ENCODE measurements at places on chromosomes 2 and 18. TPM values are rescaled to one million over a fixed set of nuclear protein-coding genes. Genes with fewer than 3 reads are reported as not detected.

TLK1 gene
- 112 TPM for total RNA-seq

PTRHD1 gene
- 13.6 TPM for total RNA-seq

LBX2 gene
- 0.73 TPM for total RNA-seq

CSRNP3 gene
- not detected for total RNA-seq

ST8SIA5 gene
- not detected for total RNA-seq

ATP6V1B1 gene
- total RNA-seq: not detected

GCA gene
- total RNA-seq: 9.1 TPM

DNA sequence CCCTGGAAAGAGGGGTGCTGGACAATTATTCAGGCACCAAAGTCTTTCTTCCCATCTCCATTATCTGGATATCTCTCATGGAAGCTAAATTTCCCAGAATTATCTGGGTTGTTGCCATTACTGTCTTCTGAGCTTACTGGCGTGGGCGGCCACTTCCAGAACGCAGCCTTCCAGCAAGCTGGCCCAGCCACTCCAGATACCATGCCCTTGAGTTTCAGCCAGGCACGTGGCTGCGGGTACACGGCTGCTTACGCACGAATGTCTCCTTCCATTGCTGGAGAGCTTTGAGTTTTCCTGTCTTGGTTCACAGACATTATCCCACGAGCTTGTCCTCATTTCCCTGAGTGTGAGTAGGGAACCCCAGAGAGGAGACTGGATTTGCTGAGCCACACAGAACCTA is 32.7 kb downstream of the CELF4 start:
- H3K4me3 ChIP-seq: no peak overlapping the region
- H3K27ac ChIP-seq: no peak overlapping the region
- H3K36me3 ChIP-seq: no peaks in the 10 kb centered on the region
- H3K4me1 ChIP-seq: no peaks in the 10 kb centered on the region
- H3K27me3 ChIP-seq: peaks cover 31% of the 10 kb centered on the region

GRCh38 chr2:105450471-105450870 is 51.6 kb upstream of the FHL2 start:
- H3K4me1 ChIP-seq: no peaks in the 10 kb centered on the region
- H3K27ac ChIP-seq: no peak overlapping the region
- peaks cover 17% of the 10 kb centered on the region for H3K27me3 ChIP-seq
- H3K4me3 ChIP-seq: no peak overlapping the region

- H3K27ac ChIP-seq: no peak overlapping the region
- no peak for DNase-seq
- H3K4me1 ChIP-seq: no peaks in the 10 kb centered on the region
- no peak overlapping the region for H3K4me3 ChIP-seq
Measured at GRCh38 chr2:9590641-9591040, 35.0 kb upstream of the ADAM17 start.

DNA sequence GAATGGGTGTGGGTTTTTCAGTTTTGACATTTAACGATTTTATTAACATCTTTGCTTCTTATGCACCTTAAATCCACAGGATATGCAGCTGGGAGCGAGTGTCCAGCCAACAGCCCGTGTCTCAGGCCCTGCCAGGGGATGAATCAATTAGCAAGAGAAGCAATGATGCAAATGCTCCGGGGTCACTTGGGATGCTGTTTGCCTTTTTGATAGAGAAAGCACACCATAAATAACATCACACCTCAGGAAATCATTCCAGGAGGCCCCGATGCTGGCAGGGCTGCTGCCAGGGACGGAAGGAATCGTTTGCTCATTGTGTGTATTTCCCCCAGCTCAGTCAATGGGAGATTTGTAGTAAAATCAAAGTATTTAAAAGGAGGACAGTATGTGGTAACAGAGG is 394.0 kb upstream of the HNRNPA3 start:
- H3K27me3 ChIP-seq: no peaks in the 10 kb centered on the region
- DNase-seq: no peak
- no peak overlapping the region for H3K4me3 ChIP-seq
- no peaks in the 10 kb centered on the region for H3K36me3 ChIP-seq
- peaks cover 6% of the 10 kb centered on the region for H3K4me1 ChIP-seq

DNA sequence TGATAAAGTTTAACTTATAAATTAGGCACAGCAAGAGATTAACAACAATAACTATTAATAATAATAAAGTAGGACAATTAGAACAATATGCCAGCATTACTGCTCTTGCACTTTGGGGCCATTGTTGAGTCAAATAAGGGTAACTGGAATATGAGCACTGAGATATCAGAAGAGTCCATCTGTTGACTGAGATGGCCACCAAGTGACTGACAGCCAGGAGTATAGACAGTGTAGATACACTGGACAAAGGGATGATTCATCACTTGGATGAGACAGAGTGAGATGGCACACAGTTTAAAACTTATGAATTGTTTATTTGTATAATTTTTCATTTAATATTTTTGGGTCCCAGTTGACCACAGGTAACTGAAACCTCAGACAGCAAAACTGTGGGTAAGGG is 20.0 kb downstream of the NAB1 start:
- no peak overlapping the region for H3K27ac ChIP-seq
- no peaks in the 10 kb centered on the region for H3K27me3 ChIP-seq
- H3K4me3 ChIP-seq: no peak overlapping the region

DNA sequence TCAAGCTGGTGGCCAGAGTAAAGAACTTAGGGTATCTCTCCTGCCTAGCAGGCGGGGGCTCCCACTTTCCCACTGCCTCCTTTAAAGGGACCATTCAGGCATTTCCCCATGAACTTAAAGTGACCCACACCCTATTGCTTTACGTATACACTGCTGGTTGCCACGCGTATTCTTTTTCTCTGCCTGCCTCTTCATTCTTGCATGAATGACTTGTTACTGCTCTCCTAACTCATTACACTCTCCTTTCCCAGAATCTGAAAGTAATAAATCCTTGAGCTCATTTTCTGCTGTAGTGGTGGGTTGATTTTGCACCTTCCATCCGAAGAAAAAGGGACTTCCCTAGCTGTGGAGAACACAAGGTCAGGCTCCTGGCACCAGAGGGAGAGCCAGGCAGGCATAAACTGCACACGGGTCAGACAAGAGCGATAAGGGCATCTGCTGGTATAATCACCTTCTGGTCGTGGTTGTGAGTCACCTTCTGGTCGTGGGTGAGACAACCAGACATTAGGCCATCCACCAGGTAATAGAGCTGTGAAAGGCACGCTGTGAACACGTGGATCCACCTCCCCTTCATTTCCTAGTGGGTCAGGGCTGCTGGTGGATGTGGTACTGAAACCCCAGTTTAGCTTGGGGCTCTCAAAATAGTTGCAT is 950.3 kb downstream of the SOCS6 start:
- DNase-seq: no peak
- H3K27ac ChIP-seq: no peak overlapping the region
- no peaks in the 10 kb centered on the region for H3K27me3 ChIP-seq
- H3K36me3 ChIP-seq: no peaks in the 10 kb centered on the region

DNA sequence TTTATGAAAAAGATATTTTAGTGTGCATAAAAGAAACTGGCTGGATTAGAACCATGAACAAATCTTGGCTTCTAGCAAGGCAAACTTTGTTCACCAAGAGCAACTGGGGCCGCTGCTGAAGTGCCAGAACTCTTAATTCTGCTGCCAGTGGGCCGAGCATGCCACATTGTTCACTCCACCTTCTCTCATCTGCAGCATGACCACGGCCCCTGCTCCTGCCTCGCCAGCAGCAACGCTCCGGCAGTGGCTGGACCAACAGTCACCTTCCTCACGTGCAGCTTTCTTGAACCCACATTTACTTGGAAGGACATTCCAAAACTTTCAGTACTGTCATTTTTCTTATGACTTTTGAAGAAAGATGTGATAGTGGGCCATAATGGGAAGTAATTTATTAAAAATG is 213.8 kb downstream of the PIEZO2 start:
- no peak overlapping the region for H3K4me3 ChIP-seq
- no peak overlapping the region for H3K27ac ChIP-seq
- H3K4me1 ChIP-seq: no peaks in the 10 kb centered on the region

DNA sequence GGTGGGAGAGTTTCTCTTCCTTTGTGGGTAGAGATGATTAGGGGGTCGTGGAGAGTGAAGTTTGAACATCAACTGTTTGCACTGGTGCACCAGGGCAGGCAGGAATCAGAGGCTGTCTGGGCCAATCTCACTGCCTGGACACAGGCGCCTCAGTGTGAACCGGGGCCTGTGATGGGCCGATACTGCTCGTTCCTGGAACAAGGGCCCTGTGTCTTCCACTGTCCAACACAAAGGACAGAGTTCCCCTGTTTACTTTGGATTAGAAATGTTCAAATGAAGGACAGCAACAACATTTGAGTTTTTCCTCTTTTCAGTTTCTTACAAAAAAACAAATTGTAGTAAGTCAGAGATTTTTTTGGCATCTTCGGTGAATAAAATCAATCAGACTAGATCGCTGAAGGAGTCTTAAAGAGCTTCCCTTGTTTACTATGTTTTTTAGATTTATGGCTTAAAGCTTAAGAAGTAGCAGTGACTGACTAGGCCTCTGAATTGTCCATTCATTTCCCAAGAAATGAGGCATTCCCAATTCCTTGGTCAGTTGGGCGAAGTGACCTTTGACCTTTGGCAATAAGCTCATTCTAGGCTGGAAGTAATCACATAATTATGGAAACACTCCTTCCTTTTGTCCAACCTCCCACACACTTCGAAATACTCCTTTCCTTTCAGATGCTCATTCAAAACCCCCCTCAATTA is 11.6 kb upstream of the TGFA start:
- no peak for DNase-seq
- no peaks in the 10 kb centered on the region for H3K4me1 ChIP-seq
- no peaks in the 10 kb centered on the region for H3K36me3 ChIP-seq

- no peak overlapping the region for H3K27ac ChIP-seq
- no peaks in the 10 kb centered on the region for H3K27me3 ChIP-seq
- no peak for DNase-seq
- no peak overlapping the region for H3K4me3 ChIP-seq
- no peaks in the 10 kb centered on the region for H3K4me1 ChIP-seq
Measured at GRCh38 chr18:58970943-58971790, 106.5 kb downstream of the ZNF532 start.

DNA sequence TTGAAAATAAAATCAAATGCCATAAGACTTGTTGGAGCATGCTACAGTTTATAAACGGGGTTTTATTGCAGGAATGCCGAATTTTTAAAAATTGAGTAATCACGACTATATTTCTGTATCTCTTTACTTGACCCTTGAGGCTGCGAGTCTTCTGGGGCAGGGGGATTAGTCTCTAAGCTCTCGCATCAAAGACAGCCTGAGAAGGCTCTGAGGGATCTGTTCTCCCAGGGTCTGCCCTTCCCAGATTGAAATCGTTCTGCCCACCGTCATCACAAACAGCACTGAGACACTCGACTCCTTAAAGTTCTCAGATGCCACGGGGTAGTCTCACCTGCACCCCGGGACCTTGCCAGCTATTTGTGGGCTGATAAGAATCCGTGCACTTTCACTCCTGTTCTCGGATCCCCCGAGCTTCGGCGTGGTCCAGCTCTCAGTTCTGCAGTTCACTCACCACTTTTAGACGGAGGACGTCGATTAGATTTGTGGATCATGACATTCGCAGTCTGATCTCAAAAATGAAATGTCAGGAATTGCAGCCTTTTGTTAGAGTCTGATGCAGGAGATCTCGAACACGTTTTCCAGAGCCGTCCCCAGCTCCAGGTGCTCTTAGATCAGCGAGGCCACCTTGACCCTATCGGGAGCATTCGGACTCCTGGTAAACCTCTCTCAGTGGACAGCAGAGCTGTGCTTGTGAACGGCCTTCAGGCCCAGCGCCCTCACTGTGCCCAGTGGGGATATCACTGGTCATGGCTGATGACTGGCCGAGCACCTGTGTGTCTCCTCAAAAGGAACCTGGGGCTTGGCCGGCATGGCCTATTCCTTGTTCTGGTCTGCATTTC is 43.0 kb downstream of the TWIST2 start:
- H3K27ac ChIP-seq: no peak overlapping the region
- no peaks in the 10 kb centered on the region for H3K27me3 ChIP-seq
- no peaks in the 10 kb centered on the region for H3K4me1 ChIP-seq
- DNase-seq: no peak
